Activated CD8-positive, alpha-beta T cell treated with anti-CD3 and anti-CD28 coated beads for 36 hours (primary cell): ENCODE measurements at places on chromosomes 1 and 21. TPM values are rescaled to one million over a fixed set of nuclear protein-coding genes. Genes with fewer than 3 reads are reported as not detected.

- DNase-seq: no peak
- peaks cover 3% of the 10 kb centered on the region for H3K27me3 ChIP-seq
These were observed 190.8 kb downstream of the DYRK1A start for GRCh38 chr21:37557261-37557950.

GRCh38 chr21:16968436-16968835 lies 544.4 kb upstream of the CXADR start:
- H3K27me3 ChIP-seq: no peaks in the 10 kb centered on the region
- no peak overlapping the region for H3K27ac ChIP-seq

DNA sequence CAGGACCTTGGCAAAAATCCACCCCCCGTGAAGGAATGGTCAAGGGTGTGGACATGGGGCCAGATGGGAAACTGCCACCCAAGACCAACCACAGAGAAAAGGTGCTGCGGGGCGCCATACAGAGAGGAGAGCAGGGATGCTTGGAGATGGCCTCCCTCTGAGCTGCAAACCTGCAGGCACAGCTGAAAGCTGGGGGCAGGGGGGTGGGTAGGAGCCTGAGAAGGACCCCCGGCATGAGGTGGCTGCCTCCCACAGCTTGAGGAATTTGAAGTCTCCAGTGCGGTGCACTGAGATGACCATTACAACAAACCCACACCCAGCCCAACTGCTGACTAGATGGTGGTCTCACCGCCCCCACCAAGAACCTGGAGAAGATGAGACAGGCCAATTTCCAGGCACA lies 84.8 kb downstream of the WDR4 start:
- no peak overlapping the region for H3K27ac ChIP-seq
- peaks cover 7% of the 10 kb centered on the region for H3K4me1 ChIP-seq
- peaks cover 2% of the 10 kb centered on the region for H3K27me3 ChIP-seq
- H3K36me3 ChIP-seq: no peaks in the 10 kb centered on the region
- no peak for DNase-seq

DNA sequence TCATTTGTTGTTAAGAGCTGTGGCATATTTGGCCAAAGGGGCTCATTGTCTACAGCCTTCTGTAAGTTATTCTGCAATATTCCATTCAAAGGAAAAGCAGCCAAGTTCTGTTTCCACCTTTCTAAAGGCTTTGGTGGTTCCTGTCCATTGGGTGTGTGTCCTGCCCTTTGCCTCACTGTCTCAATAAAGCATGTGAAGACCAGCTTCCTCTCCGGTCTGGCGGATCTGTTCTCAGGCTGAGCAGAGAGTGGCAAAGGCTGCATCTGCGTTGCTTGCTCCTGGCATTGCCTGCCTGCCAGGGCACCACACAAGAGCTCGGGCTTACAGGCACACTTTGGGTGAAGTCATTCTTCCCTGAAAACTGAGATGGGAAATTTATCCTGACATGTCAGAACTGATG lies 34.9 kb downstream of the ST6GALNAC3 start:
- no peak overlapping the region for H3K4me3 ChIP-seq
- H3K36me3 ChIP-seq: no peaks in the 10 kb centered on the region
- no peaks in the 10 kb centered on the region for H3K27me3 ChIP-seq

GRCh38 chr1:95948023-95948422 lies 714.0 kb downstream of the RWDD3 start:
- no peaks in the 10 kb centered on the region for H3K27me3 ChIP-seq
- H3K4me1 ChIP-seq: no peaks in the 10 kb centered on the region
- DNase-seq: no peak
- no peak overlapping the region for H3K27ac ChIP-seq

SLC6A9 gene
- 7.4 TPM for total RNA-seq
